ENCODE measurements at places on chromosomes 16 and 17.

DNA sequence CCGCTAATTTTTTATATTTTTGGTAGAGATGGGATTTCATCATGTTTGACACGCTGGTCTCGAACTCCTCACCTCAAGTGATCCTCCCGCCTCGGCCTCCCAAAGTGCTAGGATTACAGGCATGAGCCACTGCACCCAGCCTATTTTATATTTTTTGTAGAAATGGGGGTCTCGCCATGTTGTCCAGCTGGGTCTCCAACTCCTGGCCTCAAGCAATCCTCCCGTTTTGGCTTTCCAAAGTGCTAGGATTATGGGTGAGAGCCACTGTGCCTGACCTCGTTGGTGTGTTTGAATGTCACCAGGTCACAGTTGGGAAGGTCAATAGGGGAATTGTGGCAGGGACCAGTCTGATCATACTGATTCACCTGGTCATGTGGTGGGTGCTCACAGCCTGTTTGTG is 56.7 kb upstream of the NKD1 start:
- DNase-seq = no peak

GRCh38 chr17:33013596-33014375 is 22.1 kb downstream of the SPACA3 start:
- no peak for DNase-seq

DNA sequence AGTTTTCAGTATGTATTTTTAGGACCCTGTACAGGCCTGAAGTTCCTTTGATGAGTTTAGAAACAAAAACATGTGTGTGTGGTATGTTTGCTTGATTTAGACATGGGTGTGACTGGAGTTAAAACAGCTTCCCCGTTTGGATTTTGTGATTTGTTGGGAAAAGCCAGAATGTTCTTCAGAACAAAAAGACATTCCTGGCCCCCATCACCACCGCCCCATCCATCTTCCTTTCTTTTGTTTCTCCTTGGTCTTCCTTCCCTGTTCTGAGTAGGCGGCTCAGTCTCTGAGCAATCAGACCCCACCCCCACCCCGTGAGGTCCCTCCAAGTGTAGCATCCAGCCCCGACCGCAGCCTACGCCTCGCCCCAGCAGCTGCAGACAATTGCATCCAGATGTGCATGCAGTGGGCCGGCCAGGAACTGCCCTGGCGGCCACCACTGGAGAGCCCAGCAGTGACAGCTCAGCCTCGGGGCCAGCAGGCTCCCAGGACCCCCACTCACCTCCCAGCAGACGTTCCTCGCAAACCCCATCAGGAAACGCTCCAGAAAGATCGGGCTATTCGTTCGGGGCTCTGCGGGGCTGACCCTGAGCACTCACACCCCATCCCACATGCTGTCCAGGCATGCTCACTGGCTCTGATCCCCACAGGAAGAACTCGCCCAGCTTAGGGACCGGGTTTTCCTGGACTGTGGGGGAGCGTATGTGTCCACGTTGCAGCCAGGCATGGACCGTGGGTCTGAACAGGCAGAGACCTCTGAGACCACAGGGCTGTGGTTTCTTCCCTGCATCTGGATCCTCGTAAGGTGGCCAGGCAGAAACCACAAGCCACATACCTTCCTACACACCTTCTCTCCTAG is 99.8 kb upstream of the CDH5 start:
- no peak for DNase-seq

DNA sequence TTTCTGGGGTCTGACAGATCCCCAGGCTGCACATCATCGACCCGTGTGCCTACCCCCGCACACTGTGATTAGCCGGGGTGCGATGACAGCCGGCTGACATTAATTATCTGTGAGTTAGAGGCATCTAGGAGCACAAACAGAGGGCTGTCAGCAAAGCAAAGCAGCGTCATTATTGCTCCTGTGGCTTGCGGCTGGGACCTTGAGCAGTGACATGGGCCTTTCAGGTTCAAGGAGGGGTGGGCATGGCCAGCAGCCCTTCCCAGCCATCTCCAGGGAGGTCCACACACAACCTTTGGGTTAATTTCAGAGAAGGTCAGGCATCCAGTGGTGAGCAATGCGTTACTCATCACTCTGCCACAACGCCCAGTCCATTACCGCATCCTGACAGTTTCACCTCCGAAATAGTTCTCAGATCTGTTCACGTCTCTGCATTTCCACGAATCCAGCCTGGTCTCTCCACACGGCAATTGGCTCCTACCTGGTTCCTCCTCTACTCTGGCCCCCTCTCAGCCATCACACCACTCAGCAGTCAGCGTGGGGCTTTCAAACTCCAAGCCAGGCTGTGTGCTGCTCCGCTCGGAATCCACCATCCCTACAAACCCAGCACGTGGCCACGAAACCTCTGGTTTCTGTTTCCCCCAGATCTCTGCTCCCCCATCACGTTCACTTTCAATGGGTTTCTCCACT is 249.7 kb upstream of the C16orf82 start:
- no peak for DNase-seq

- no peak for DNase-seq
Observed at GRCh38 chr16:68082629-68083238, 2.4 kb upstream of the NFATC3 start.

GRCh38 chr17:29214215-29215146 is 32.2 kb upstream of the CRYBA1 start:
- DNase-seq = no peak

- DNase-seq = no peak
Observed at GRCh38 chr16:65118871-65119270, 3.0 kb downstream of the CDH11 start.

- DNase-seq = no peak
Observed at GRCh38 chr16:2298621-2299020, 30.7 kb upstream of the RNPS1 start.

DNA sequence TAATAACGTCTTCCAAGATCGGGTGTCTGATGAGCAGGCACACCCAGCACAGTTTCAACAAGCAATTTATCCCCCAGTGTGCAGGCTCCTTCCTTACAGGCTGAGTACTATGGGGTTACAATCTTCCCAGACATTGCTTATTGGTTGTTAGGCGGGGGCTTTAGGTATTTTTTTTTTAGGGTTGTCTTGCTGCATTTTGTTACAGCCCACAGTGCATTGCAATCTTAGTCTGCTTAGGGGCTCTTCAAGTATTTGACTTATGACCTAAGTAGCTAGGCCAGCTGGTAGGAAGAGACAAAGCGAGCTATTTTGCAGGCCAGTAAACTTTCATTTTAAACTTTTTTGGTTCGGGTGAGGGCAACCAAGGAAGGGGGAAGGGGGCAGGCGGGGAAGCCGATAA is 5.8 kb downstream of the PLD6 start:
- no peak for DNase-seq

GRCh38 chr17:37068266-37068665 is 119.5 kb downstream of the AATF start:
- no peak for DNase-seq

- no peak for DNase-seq
Observed at GRCh38 chr17:42766124-42766523, 5.1 kb downstream of the RAMP2 start.

- no peak for DNase-seq
Observed at GRCh38 chr16:79175286-79176057, 425.1 kb downstream of the MAF start.

DNA sequence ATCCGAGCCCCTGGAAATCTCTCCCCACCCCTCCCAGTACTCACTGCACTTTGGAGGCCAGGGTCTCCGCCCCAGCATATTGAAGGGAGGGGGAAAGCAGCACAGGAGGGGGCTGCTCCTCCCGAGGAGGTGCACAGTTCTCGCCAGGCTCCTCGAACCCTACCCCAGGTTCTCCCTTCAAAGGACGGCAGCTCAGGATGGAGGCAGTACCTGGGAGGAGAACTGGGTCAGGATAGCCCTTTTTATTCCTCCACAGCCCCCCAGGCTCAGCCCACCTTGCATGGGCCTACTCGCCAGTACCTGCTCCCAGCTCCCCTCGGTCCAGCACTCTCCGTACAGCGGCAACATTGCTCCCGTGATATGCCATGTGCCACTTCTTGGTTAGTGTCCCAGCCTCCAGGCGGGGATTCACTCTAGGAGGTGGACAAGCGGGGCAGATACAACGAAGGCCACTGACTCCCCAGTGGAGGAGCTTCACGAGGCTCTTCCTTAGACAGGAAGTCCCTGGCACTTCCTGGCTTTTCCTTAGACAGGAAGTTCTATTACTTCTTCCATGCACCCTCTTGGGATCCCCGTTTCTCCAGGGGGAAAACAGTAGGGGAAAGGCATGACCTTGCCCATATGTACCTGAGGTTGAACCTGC is 2.1 kb upstream of the GPS2 start:
- DNase-seq = no peak

- DNase-seq = peak; percentile 86
Observed at GRCh38 chr16:85556456-85557082, 56.6 kb upstream of the GSE1 start.

DNA sequence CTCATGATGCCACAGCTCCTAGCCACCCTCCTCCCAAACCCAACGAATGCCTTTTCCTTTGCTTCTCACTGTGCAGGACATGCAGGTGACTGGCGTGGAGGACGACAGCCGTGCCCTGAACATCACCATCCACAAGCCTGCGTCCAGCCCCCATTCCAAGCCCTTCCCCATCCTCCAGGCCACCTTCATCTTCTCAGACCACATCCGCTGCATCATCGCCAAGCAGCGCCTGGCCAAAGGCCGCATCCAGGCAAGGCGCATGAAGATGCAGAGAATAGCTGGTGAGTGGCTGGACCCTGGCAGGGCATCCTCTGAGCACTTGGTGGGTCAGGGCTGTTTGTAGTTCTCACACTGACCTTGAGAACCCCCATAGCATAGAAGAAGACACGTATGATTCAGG is 132.3 kb downstream of the SOCS1 start:
- DNase-seq = no peak

- no peak for DNase-seq
Observed at GRCh38 chr16:19609359-19609758, 53.9 kb downstream of the VPS35L start.

DNA sequence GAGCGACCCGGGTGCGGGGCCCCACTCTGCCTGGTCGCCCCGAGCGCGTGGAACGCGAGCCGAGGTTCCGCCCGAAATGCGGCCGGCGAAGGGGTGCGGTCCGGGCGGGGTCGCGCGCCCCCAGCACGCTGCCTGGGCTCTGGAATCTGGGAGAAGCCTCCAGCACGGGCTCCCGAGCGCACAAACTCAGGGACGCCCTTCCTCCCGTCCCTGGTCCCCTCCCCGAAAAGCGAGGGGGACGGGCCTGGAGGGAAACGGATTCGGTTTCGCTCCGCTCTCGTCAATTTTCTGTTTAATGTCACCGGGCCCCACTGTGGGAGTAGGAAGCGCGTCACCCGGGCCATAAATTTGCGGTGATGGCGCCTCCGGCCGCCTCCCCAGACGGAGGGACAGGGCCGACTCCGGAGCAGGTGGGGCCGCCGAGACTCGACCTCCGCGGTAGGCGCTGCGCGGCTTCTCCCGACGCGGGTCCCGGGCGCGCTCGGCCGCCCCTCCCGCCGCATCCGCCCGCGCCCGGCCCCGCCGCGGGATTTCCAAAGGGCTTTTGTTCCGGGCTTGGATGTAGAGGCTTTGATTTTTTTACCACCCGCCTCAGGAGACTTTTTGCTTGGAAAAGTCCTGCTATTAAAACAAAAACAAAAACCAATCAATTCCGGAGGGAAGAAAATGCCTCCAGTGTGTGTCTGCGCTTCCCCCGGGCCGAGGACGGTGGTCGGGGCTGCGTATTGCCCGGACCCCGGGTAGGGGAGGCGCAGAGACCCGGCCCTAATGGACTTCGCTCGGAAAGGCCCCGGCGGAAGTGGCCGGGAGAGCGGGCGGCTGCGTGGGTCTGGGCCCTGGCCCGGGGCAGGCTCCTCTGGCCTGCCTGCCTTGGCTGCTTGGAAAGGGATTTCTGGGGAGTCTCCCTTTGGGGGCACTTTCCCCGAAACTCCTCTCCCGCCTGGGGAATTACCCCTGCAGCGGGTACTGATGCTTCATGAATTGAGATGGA is 7.9 kb upstream of the BAHCC1 start:
- peak; percentile 85 for DNase-seq

GRCh38 chr17:38745545-38745944 is 2.6 kb downstream of the PCGF2 start:
- no peak for DNase-seq

DNA sequence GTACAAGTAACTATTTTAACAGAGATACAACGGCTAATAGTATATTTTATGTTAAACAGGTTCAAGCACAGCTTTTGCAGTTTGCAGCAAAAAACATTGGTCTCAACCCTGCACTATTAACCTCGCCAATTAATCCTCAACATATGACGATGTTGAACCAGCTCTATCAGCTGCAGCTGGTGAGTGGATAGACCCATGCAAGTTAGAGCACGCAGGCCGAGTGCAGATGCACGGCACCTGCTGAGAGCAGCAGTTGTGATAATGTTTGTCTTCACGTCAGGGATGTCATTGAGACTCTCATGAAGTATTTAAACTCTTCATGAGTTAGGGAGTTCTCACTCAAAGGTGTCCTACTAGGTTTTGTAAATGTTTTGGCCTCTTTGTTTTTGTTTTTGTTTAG is 45.6 kb downstream of the TMC6 start:
- DNase-seq = no peak

DNA sequence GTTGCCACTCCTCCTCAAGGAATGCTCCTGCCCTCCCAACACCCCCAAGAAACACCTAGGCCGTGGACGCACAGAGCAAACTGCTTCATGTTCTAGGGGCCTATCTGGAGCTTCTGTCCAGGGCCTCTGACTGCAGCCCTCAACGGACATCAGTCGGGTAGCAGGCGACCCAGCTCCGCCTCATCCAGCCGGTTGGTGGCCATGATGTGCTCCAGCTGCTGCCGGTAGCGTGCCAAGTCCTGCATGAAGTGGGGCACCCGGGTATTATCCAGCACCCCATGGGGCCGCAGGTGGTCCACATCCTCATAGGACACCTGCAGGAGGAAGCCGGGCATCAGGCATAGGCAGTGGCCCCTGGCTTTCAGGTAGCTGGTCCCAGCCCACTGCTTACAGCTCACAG is 6.3 kb downstream of the NOL3 start:
- no peak for DNase-seq

- DNase-seq = peak; percentile 93
Observed at GRCh38 chr17:1487939-1488825, 4.3 kb downstream of the MYO1C start.

Data from GM20000 (cell line).